ENCODE measurements at places on chromosomes 5 and 9. TPM values are rescaled to one million over a fixed set of nuclear protein-coding genes. Genes with fewer than 3 reads are reported as not detected.

F2RL1 gene
- total RNA-seq = 2.0 TPM

GRCh38 chr9:107251756-107252322 is 31.2 kb upstream of the RAD23B start:
- DNase-seq = no peak

DNA sequence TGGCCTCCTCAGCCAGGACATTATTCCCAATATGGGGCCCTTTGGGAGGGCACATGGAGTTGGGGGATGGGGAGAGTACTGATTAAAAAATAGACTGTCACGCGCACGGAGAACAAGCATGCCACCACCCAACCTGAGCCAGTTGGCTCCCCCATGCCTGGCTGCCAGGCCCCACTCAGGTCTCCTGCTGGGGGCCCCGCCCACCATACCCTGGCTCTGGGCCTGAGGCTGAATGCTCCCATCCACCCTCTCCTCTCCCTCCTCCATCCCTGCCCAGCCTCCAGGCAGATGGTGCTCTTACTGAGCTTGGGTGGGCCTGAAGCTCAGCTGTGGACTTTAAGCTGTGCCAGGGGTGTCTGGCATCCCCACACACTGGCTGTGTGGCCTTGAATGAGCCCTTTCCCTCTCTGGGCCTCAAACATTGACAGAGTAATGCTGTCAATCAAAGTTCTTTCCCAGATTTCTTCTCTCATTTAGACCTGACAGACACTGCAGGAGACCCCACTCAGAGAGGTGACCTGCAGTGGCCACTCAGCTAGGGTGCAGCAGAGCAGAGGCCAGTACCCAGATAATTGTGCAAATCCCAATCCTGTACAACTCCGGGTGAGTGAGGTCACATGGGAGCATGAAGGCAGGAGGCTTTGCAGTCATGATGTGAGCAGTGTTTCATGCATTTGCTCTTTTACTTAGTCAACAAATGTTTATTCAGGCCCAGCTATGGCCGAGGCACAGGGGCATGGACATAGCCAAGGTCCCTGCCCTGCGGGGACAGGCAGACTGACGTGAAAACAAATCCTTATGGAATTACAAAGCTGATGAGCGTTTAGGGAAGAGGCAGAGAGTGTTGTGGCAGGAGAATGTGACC is 9.8 kb upstream of the SYNPO start:
- no peak for DNase-seq

GRCh38 chr5:145945620-145946111 is 9.3 kb downstream of the SH3RF2 start:
- no peak for DNase-seq

Measured in activated naive CD4-positive, alpha-beta T cell treated with anti-CD3 and anti-CD28 coated beads, Interleukin-2, amount 50 U/mL, for 72 hours (primary cell).